ENCODE measurements at places on chromosomes 2 and 18.

DNA sequence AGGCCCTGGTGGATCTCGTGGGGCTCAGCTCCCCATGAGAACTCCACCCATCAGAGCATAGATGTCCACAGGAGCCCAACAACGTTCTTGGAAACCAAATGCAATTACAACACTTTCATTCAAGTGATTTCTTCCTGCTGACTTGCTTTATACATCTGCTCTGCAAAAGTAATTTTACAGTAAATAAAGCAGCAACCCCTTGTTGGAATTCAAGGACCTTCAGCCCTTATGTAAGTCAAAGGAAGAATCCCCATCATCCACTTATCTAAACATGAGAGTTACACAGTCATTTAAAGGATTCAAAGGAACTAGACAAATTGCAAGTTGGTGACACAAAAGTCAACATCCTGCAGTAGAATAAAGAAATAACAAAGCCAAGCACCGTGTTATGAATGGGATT lies 17.1 kb upstream of the ANTXR1 start:
- DNase-seq, result no peak

DNA sequence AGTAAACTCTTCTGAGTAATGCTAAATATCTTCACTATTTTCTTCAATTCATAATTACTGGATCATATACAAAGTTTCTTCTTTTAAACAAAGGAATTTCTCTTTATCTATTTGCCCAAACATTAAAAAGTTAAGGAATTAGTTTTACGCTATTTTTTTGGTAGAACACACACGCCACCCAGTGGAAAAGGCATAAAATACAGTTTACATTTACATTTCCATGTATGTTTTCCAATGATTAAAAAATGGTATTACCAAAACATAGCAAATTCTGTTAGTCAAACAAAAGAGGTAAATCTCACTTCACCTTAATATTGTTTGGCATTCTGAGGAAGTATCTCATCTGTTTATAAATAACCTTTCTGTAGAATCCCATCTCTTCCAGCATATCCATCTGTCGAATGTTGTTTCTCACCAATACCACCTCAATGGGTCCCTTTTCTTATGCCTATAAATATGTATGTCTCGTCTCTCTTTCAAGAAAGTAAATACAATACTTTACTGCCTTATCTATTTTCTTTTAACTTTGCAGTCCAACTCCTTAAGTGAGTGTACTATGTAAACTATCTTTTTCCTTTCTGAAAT lies 7.2 kb downstream of the BOLL start:
- no peak for DNase-seq

- DNase-seq, result no peak
Measured at GRCh38 chr18:35588122-35588521, 6.6 kb downstream of the GALNT1 start.

- no peak for DNase-seq
Measured at GRCh38 chr2:69718338-69718965, 23.5 kb upstream of the ANXA4 start.

DNA sequence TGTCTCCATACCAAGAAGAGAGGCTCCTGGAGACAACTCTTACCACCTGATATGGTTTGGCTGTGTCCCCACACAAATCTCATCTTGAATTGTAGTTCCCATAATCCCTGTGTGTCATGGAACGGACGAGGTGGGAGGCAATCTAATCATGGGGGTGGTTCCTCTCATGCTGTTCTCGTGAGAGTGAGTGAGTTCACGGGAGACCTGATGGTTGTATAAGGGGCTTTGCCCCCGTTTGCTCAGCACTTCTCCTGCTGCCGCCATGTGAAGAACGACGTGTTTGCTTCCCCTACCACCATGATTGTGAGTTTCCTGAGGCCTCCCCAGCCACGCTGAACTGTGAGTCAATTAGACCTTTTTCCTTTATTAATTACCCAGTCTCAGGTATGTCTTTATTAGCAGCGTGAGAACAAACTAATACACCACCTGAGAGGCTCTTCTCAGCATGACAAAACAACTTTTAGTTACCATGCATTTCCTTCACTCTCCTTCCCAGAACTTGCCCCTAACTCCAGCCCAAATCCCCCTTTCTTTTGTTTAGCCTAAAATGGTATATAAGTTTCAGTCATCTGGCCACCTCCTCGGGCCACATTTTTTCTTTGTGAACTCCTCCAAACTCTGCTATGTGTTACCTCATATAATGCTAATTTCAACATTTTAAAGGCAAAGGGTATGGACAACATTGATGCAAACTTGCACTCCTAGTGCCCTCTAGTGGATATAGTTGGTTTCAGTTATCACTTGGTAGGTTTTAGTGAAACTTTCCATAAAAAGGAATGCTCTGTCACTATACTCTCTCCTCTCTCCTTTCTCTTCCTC lies 58.6 kb upstream of the SLC25A52 start:
- no peak for DNase-seq

DNA sequence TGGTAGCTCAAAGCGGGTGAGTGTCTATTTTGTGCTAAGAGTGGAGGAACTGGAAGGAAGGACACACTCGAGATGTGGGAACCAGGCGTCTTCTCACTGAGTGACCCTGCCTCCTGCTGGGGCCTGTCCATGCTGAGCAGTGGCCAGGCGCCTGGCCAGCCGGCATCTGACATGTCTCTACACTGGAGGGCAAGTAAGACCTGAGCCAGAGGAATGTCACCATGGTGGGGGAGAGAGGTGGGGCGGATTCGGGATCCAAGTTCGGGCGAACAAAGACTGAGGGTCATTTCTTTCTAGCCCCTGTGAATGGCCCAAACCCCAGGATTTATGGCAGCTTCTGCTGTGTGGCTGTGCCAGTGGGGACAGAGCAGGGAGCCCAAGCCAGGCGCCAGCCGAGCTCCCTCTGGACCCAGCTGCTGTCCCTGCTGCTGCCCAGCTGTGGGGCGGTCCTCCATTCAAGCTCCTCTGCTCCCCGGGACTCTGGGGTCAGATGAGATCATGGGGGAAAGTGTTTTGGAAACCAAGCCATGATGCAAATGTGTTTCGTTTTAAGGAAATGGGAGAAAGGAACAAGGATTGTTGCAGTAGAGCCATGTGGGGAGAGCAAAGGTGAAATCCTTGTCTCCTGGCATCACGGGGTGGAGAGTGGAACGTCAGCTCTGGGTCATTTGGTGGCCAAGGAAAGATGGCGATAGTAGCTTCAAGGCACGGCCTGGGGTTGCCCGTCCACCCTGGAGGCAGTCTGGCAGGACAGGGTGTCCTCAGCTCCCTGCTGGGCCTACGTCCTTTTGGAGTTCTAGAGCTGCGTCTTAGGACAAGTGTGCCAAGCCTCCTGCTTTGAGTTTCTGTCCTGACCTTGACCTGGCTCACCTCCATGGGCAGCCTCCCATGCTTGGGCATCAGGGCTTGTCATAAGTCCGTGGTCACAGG lies 8.1 kb downstream of the ACKR3 start:
- DNase-seq, result no peak

DNA sequence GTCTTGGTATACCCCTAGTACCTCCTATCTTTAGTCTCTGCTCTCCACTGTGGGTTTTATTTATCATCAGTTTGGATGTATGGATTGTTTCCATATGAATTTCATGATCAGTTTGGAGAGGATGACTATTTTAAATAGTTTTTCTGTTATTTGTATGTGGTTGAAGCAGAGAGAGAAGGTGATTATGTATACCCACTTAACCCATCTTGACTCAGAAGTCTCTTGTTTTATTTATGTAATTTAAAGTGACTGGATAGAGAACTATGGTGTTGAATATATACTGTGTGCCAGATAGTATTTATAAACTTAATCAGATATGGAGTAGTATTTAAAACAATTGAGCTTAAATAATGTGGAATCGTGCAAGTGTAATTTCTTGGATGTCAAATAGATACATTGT lies 39.9 kb downstream of the SMAD4 start:
- DNase-seq, result no peak

GRCh38 chr2:207868855-207869596 lies 99.3 kb upstream of the FZD5 start:
- no peak for DNase-seq

DNA sequence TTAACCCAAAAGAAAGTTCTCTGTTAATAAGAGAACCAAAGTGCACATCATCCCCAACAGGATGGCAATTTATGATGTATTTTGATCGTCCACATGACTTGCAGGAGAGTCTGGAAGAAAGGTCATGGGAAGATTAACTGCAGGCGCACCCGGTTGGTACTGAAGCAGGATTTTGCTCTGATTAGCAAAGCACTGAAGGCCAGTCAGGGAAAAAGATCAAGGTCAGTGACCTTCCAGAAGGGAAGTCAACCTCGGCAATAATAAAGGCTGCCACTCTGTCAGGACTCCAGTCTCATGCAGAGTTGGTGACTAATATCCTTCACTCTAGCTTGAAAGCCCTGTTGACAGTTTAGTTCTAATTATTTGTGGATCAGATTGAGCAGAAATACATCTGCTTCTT lies 432.7 kb upstream of the RAB12 start:
- no peak for DNase-seq

Data from NCI-H2107 (cell line).